GM20000 (cell line): ENCODE measurements at places on chromosomes 12 and 14.
A peak's percentile ranks its signal among the peaks of the same experiment; 100 is the strongest.

GRCh38 chr12:64612843-64613242 lies 2.5 kb downstream of the RASSF3 start:
- no peak for DNase-seq

DNA sequence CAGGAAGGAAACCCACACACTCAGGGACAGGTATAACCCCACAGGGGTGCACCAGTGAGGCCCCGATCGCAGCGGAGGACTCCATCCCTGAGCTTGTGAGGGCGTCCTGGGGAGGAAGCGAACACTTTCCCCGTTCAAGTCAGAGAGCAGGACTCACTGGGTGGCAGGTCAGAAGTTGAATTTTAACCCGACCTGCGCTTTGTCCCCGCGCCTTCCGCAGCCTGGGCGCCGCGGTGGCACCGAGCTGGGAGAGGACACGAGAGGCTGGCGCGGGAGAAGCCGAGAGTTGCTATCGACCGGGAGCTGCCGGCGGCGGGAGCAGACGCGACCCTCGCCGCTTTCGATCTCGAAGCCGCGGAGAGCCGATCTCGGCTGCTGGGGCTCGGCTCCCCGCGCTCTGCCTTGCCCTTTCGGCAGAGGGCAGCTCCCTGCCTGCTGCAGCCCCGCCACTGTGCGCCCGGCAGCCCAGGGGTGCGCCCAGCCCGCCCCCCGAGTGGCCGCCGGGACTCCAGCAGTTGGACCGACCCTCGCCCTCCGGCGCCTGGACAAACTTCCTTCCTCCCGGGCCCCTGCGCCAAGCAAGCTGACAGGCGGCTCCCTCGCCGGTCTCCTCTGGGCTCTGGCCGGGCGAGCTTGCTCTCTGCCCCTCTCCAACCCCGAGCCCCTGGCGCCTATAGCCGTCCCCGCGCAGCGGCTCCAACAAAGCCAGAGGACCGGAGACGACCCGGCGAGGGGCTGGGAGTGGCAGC lies 918 bp downstream of the LIN7A start:
- peak; percentile 51 for DNase-seq

- no peak for DNase-seq
These were observed 21.8 kb upstream of the TRHDE start for GRCh38 chr12:72250346-72250745.

DNA sequence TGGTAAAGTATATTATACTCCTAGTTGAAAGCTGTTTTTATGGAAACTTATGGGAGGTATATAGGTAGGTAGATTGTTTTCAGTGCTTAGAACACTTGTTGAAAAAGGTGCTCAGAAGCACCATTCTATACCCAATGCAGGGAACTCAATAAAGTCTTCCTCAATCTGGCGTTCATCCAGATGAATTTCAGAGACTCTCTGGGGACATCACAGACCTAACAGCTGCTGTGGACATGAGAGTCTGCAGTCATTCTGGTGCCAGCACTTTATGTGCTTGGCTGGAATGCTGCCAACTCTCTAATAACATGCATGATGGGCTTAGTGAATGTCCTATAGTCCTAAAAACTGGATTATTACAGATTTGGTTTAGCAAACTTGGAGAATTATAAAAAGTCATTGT lies 115.9 kb downstream of the NTN4 start:
- DNase-seq = no peak

GRCh38 chr12:108597559-108598471 lies at the start of gene TMEM119:
TMEM119 (minus strand) TSS chr12:108598084; CDS start chr12:108592383, 5,701 bp downstream.
- no peak for DNase-seq

DNA sequence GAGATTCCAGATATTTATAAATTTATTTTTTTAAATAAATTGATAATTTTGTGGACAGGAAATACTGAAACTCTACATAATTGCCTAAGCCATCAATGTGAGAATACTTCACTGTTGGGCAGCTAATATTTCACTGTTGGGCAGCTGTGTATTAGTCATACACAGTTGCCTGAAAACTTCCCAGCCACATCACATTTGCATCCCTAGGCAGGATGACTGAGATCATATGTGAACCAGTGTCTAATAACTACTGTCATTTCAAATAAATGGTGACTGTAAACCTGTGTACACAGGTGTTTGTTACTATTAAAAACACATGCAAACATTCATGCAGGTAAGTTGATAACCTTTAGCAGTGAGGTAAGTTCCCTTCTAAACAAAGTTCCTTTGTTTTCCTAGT lies 43.9 kb downstream of the TMTC3 start:
- no peak for DNase-seq

- DNase-seq = no peak
These were observed 325.1 kb downstream of the ALG10 start for GRCh38 chr12:34347367-34347766.

GRCh38 chr12:129665414-129665813 lies 238.4 kb downstream of the TMEM132D start:
- no peak for DNase-seq

GRCh38 chr14:29741909-29742401 lies 185.7 kb downstream of the PRKD1 start:
- no peak for DNase-seq

GRCh38 chr12:108190529-108190928 lies 61.4 kb downstream of the WSCD2 start:
- DNase-seq = no peak

GRCh38 chr14:81453166-81453766 lies 53.1 kb upstream of the STON2 start:
- DNase-seq = peak; percentile 69

DNA sequence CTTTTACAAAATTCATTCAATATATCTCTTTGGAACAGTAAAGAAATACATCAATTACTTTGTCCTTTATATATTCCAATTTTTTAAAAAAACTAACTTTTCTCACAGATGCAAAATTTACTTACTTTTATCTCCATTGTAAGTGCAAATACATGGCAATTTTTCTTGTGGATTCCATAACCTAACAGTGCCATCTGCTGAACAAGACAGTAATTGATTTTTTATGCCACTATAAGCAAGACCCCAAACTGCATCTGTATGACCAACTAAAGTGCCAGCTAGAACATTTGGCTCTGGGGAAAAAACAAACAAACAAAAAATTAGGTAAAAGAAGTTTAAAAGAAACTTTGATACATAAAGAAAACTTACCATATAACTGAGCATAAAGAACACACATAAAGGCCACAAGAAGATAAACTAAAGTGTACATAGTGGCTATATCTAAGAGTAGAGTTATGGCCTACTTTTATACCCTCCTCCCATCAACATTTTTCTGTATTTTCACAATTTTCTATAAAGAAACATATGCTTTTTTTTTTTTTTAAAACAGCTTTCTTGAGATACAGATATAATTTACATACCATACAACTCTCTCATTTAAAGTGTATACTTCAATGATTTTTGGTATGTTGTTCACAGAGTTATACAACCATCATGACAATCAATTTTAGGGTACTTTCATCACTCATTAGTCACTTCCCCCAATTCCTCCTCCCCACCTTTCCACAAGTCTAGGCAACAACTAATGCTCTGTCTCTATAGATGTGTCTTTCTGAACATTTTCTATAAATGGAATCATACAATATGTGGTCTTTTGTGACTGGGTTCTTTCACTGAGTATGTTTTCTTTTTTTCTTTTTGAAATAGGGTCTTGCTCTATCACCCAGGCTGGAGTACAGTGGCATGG lies 32.6 kb downstream of the COCH start:
- no peak for DNase-seq

GRCh38 chr12:44885902-44886301 lies 9.8 kb upstream of the NELL2 start:
- no peak for DNase-seq

DNA sequence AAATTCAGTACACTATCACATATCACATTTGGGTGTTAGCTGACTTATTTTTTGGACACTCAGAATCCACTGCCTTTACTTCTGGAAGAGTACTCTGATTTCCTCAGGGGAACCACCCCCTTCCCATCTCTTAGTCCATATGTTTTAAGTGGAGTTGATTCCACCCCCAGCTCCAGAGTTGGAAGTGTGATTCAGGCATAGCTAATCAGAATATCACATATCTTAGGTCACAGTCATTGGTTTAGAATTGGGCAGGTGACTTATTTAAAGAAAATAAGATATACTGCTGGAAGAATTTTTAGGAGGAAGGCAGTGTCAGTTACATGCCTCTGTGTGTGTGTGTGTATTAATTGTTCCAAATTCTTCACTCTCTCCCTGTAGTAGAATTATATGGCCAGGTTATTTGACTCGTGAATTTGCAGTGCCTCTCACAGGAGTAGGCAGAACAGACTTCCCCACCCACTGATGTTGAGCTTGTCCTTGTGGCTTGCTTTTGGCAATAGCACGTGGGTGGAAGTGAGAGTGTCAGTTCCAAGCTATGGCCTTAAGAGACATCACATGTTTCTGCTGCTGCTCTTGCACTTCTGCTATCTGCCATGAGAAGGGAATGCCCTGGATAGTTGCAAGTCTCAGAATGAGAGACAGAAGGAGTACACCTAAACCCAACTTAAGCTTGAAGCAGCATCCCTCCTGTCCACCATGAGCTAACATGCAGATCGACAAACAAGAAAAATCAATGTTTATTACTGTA lies 6.4 kb upstream of the GAS2L3 start:
- peak; percentile 78 for DNase-seq

GRCh38 chr14:25121337-25122129 lies 71.6 kb upstream of the STXBP6 start:
- no peak for DNase-seq

DNA sequence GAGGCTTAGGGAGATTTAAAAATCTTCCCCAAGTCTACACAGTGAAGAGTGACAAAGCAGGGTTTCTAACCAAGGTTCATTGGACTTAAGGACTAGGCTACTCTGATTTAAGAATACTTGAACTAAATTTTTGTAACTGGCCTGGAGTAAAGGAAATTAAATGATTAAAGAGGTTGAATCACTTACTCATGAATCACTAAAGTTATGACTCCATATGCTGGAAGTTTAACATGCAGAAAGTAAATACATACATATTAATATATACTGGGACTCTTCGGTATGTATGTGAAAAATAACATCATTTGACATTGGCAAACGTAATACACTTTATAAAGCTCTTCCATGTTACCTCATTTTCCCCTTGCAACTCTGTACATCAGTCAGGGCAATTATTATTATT lies 322.9 kb downstream of the KCNH5 start:
- DNase-seq = no peak

DNA sequence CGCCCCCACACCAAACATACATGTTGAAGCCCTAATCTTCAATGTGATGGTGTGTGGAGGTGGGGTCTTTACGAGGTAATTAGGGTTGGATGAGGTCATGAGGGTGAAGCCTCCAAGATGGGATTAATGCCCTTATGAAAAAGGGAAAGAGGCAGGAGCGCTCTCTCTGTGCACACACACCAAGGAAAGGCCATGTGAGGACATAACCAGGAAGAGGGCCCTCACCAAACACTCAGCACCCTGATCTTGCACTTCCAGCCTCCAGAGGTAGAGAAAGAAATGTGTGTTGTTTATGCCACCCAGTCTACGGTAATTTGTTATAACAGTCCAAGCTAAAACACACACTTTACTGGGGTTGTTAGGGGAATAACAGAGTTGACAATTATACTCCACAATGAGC lies 14.6 kb upstream of the PITPNM2 start:
- no peak for DNase-seq

DNA sequence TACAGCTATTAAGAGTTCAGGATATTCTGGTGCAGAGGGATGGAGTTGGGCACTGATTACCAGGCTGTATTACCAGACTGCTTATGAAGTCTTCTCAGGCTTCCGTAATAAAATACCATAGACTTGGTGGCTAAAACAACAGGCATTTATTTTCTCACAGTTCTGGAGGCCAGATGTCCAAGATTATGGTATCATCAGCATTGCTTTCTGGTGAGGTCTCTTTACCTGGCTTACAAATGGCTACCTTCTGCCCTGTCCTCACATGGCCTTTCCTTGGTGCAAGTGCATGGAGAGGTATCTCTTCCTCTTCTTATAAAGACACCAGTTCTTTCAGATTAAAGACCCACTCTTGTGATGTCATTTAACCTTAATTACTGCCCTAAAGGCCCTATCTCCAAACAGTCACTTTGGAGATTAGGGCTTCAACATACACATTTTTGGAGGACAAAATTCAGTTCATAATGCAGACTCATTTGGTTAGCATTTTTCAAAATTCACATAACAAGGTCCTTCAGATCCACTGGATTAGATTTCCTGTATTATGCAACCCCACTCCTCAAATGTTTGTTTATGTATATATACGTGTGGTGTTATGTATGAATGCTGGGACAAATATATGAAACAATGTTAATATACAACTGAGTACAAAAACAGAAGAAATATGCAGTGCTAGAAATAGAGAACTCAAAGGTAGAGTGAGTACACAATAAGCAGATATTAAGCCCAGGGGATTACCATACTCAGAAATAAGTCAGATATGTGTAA lies 9.3 kb upstream of the ATP2B1 start:
- no peak for DNase-seq

DNA sequence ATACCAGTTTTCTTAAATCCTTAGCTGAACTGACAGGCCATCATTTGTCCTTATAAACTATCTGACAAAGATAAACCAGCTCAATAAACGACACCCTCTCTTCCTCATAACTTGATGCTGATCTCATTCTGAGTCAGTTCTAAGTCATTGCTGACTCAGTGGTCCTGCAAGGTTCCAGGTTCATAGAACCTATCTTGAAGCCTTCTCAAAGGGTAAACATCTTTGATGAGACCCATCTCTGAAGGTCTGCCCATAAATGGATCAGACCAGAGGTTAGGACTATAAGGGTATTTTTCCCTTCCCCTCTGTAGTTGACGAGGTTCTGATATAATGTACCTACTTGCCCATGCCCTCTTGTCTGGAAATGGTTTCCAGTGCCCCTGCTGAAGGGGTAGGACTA lies 11.9 kb downstream of the NAA25 start:
- no peak for DNase-seq

DNA sequence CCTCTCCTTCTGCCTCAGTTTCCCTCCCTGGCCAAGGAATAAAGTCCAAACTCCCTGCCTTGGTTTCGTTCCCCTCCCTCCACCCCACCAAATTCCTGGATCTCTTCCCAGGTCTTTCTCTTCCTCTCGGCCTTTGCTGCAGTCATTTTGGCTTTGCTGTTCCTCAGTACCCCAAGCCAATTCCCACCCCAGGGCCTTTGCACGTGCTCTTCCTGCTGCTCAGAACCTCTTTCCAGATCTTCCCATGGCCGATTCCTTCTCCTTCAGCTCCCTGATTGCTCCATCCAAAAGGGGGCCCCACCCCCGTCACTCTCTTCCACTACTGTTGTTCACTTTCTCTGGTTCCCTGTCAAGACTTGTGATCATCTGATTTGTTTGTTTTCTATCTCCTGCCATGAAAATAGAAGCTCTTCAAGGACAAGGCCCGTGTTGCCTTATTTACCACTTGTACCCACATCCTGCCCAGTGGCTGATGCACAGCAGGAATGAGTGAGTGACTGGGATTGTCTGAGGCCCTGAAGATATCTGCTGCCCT lies 3.1 kb downstream of the HNF1A start:
- no peak for DNase-seq

DNA sequence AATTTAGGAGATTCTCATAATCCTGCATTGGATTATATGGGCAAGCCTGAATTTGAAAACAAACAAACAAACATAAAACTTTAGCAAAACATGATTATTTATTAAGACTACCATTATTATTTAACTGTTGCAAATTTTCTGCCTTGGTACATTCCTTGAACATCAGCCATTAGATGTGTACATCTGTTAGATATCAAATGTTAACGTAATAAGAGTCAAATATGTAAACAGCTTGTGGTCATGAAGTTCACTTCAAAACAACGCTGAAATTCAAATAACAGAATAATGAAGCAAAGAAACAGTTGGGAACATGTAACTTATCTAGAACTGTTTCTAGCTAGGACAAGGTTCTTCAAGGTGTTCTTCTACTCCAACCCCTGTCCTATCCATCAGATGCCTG lies 14.3 kb upstream of the TMX1 start:
- no peak for DNase-seq
